T-helper 17 cell (primary cell): ENCODE measurements at places on chromosomes 3 and 15. TPM values are rescaled to one million over a fixed set of nuclear protein-coding genes. Genes with fewer than 3 reads are reported as not detected.

CFAP100 gene
- total RNA-seq: not detected

POLQ gene
- total RNA-seq: 0.15 TPM

SLC7A14 gene
- not detected for total RNA-seq

RARB gene
- total RNA-seq: not detected

TIGIT gene
- total RNA-seq: 11.6 TPM
